ENCODE measurements at places on chromosomes 5 and 9. TPM values are rescaled to one million over a fixed set of nuclear protein-coding genes. Genes with fewer than 3 reads are reported as not detected.

DNA sequence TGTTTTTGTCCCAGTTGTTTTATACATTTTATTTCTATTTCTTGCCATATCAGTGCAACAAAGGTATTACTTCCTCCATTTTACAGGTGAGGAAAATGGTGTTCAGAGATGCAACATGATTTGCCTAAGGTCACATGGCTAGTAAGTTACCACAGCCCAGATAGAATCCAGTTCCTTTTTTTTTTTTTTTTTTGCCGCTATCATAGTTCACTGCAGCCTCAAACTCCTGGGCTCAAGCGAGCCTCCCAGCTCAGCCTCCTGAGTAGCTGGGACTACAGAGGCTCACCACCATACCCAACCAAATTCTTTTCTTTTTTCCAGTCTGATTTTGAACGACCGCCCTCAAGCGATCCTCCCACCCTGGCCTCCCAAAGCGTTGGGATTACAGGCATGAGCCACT lies 480 bp upstream of the CCDC69 start:
- no peak for DNase-seq

DNA sequence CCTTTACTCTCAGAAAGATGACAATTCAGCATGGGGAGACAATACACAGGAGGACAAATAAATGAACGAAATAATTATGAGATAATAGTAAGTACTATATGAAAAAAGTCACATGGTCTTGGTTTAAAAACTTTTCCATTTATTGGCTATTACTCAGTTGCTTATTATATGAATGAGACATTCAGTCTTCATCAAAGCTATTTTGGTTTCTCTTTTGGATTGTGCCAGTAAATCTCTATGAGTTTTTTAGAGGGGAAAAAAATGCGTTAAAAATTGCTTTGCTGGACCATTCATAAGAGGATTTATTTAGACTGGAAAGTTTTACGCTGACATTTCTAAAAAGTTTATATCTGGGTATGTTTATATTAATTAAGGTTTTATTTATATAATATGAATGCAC lies 137.7 kb downstream of the AOPEP start:
- no peak for DNase-seq

- DNase-seq = no peak
Measured at GRCh38 chr5:97062046-97062445, 80.4 kb downstream of the LIX1 start.

DNA sequence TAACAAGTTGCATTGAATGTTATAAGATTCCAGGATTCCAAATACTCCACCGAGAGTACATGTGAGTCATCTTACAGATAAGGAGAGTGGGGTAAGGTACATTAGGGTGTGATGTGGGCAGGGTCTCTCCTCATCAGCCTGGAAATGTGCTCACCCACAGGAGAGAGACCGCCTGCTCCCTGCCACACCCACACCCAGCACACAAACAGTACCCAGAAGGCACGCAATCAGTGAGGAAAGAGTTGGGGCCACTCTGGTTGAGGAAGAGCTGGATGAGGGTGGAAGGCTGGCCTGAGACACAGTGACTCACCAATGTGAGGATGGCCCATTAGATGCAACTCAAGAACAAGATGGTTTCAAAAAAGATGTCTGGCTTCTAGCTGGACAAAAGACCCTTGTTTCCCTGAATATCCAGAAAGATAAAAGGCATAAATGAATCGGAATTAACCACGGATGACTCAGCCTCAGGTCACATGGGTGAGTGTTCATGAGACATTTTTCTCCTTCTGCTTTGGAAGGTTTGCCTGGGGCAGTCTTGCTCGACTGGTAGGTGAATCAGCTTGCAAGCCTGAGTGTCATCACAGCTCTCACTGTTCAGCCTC lies 51.1 kb upstream of the LHFPL2 start:
- DNase-seq = no peak

- DNase-seq = no peak
Measured at GRCh38 chr5:37846786-37847310, 7.0 kb upstream of the GDNF start.

DNA sequence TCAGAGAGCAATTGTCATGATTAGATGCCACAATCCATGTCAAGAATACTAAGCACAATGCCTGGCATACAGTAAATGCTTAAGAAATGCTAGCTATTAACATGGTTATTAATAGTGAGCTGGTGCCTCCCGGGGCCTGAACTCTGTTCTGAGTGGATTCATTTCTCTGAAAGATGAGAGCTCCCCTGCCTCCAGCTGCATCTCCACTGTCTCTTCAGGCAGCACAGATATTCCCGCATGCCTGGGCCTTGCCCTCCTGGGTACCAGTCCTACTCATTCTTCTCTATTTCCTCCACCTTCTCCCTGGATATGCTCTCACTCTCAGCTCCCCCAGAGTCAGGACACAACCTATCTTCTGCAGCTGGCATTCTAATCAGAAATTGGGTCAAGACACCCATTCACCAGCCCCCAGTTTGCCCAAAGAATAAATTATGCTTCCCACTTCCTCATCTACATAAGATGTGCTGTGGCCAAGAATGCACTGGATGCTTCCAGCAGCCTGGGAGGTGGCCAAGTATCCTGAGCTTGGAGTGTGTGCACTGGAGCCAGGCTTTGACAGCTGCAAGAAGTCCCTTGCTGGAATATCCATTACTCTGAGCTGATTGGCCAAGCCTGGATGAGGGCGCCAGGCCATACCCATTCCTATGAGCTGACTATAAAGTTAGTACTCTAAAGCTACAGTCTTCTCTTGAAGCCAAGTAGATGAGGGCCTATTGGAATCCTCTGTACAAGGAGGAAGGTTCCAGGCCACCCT lies 669.0 kb downstream of the ACTL7B start:
- no peak for DNase-seq

DNA sequence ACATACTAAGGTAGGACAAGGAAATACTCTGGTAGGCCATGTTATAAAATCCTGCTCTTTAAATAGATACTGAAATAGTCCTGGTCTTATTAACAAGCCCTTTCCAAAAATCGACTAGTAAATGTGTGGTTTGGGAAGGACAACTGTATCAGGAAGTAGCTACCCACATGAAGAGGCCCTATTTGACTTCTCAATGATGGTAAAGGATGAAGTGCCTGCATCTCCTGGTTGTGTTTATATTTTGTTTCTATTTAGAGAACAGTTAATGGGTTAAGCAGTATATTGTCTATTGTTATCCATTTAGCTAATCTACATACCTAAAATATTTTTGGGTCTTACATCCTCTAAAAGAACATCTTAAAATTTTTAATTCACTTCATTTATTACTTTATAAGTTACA lies 12.5 kb downstream of the GDF9 start:
- DNase-seq = no peak

GRCh38 chr9:131635285-131635684 lies 90.0 kb downstream of the PRRT1B start:
- peak; percentile 90 for DNase-seq

The PCDHB13 gene
- total RNA-seq = not detected

All from activated CD8-positive, alpha-beta memory T cell treated with anti-CD3 and anti-CD28 coated beads, Interleukin-2, amount 10 ng/mL, durations not matched to agents 7 days and 5 days (primary cell).